Chondrocyte (in vitro differentiated cells): ENCODE measurements at places on chromosomes 12 and 14.
A peak's percentile ranks its signal among the peaks of the same experiment; 100 is the strongest.

GRCh38 chr12:104248444-104248843, 32.9 kb downstream of the TXNRD1 start:
- no peak for DNase-seq

- no peak for DNase-seq
Observed at GRCh38 chr12:24591715-24592440, 357.0 kb downstream of the BCAT1 start.

DNA sequence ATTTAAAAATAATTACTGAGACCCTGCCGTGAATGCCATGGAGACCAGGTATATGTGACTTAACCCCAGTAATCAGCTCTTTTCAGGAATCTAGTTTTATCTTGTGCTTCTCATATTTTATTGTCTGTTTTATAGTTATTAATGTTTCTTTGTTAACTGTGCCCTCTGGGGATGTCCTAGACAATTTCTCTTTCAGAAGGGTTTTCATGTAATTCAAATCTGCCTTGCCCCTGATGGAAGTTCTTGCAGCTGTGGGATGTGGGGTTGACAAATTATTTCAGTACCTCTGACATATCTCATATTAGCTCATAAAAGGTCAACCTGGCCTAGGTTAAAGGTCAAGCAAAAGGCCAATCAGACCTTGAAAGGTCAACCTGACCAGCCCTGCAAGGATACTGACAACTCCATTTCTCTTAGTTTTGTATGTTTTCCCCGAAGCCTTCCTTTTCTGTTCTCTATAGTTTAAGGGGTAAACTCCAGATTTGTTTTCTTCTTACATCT, 182.3 kb downstream of the SLC41A2 start:
- DNase-seq = no peak

DNA sequence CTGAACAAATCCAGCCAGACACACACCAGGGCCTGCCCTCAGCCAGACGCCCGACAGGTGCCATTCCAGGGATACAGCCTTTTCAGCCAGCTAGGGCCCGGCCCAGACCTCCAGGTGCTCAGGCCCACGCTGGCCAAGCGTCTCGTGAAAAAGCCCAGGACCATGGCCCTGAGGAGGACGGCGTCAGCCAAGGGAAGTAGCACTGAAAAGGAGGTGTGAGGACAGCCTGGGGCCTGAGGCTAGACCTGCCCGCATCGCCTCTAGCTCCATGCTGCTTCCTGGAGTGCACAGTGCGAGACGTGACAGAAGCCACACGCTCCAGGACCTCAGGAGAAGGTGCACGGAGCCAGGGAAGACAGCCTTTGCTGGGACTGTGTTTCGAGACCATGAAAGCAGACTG, 29.8 kb downstream of the GOLGA3 start:
- DNase-seq = no peak

DNA sequence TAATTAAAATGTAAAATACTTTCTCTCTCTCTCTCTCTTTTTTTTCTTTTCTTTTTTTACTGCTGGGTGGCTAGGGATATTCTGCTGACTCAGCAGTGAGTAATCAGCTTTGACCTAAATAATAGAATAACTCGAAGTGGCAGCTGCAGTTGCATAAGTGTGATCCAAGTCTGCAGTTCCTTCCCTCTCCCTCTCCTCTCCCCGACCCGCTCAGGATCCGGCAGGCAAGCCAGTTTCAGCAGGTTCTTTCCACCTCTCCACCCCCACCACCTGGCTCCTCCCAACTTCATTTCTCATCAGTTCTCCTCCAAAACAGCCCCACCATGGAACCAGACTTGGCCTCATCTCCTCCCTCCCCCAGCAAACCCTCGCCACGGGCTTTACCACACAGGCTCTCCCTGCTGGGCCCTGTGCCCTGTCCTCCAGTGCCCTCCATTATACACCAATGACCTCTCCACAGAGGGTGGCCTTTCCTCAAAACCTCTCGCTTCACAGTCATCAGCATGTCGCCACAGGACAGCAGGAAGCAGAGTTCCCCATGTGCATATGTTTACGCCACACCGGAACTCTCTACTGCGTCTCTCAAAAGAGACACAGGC, 22.4 kb downstream of the SLC7A8 start:
- DNase-seq = no peak

DNA sequence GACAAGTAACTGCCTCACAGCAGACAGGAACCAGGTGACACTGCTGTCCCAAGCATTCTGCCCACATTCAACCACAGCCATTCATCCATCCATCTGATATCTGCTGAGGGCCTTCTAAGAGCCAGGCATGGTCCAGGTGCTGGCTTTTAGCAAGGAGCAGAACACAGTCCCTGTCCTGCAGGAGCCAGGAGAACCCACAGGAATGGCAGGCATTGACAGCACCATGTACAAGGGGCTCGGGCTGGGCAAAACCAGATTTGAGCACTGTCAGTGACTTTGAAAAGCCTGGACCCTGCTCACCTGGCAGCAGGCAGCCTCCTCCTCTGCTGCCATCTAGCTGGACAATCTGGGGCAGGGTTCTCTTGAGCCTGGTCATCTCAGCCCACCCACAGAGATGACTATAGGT, 137.0 kb downstream of the ZFP36L1 start:
- no peak for DNase-seq

- no peak for DNase-seq
Observed at GRCh38 chr14:51228391-51228790, 11.7 kb upstream of the TMX1 start.

- DNase-seq = no peak
Observed at GRCh38 chr12:66679461-66680084, 697 bp upstream of the GRIP1 start.

DNA sequence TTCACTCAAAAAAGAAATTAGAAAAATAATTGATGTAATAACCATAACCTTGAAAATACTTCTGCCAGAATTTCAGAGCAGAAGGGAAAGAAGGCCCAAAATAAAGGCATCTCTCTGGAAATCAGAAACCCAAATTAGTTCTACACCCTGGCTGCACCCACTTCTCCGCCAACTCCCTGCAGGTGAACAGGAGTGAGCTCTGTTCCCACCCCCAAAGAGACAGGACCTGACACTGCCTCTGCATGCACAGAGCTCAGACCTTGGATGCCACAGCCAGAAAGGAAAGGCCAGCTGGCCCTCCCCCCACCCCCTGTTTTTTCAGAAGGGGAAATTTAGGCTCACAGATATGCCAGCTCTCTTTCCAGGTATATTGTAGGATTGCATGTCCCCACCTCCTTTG, 228.2 kb downstream of the BCL11B start:
- no peak for DNase-seq

DNA sequence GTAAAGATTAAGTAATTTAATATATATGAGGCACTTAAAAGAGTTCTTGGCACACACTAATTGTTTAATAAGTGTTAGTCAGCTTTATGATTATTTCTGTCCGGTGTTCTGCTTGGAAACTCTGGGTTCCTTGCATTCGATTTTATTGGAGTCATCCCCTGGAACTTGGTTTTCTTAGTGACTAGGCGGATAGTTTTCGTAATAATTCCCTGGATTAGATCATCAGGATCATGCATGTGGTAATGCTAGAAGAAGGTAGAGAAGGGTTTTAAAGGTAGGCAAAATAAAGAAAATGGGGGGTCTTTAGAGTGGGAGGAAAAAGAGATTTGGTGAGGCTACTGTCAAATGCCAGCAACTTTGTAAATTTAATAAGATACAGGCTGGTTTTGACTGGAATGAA, 88.4 kb downstream of the MYF5 start:
- no peak for DNase-seq

GRCh38 chr12:65121049-65121955, at the start of gene WIF1:
TSS of gene WIF1 (minus strand) at chr12:65121305. CDS start at chr12:65121191, 114 bp downstream.
- peak; percentile 83 for DNase-seq

DNA sequence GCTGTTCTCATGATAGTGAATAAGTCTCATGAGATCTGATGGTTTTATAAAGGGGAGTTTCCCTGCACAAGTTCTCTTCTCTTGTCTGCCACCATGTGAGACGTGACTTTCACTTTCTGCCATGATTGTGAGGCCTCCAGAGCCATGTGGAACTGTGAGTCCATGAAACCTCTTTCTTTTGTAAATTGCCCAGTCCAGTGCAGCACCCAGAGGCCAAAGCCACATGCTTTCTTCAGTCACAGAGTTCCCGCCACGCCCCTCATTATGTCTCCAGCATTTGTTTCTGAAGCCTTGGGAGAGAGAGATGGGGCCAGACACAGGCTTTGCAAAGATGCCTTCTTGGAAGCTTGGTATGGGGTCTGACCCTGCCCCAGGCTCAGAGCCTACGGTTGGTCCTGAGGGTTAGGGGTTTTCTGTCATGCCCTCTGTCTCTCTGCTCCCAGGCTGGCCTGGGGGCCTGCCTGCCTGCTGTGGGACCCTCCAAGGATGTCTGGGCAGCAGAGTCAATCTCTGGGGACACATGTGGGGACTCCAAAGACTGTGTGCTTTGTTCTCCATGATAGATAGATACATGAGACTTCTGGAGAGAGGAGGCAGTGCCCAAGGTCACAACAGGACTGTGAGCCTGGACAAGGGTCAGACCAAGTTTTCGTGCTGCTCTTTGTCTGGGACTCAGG, 114.1 kb upstream of the PRMT8 start:
- DNase-seq = no peak

DNA sequence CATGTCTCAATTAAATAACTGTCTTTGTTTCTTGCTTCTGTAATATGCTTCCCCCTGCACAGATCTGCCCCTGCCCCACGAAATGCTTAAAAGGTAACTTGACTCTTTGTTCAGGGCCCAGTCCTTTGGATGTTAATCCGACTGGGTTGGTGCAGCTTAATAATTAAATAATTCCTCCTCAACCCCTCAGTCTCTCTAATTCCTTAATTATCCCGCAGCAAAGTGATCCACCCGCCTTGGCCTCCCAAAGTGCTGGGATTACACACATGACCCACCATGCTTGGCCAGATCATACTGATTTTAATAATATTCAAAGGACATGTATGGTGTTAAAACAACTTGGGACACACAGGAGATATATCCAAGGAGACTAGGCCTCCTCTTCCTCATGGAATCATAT, 18.2 kb upstream of the ANAPC7 start:
- DNase-seq = no peak

DNA sequence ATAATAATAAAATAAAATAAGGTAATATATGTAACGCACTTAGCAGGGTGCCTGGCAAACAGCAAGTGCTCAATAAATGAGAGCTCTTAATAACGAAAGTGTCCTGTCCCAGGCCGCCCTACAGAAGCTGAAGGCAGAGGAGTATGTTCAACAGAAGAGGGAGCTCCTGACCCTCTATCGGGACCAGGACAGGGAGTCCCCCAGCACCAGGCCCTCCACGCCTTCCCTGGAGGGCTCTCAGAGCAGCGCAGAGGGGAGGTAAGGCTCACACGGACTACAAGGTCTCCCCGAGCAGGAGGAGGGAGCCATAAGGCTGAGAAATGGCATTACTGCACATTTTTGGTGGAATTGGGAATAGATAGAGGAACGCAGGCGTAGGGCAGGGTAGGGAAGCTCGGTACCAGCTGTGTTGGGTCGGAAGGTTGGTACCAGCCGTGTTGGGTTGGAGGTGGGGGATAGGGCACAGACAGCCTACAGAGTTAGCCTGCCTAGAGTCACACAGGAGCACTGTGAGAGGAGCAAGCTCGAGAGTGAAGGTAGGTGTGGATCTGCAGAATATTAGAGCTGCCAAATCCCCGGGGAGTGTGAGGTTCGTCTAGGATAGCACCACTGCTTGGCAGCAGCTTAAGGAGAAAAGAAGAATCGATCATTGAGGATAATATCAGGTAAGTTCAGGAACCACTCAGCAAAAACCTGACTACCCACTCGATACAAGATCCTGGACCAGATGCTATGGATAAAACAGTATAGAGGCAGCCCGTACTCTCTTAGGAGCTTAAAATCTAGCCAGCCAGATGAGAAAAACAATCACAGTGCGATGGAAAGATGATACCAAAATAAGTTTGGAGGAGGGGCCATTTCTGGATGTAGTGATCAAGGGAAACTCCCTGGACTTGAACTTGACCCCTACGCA, 15.3 kb downstream of the TNFRSF1A start:
- no peak for DNase-seq

- DNase-seq = no peak
Observed at GRCh38 chr14:77106666-77107065, 8.6 kb downstream of the CIPC start.

DNA sequence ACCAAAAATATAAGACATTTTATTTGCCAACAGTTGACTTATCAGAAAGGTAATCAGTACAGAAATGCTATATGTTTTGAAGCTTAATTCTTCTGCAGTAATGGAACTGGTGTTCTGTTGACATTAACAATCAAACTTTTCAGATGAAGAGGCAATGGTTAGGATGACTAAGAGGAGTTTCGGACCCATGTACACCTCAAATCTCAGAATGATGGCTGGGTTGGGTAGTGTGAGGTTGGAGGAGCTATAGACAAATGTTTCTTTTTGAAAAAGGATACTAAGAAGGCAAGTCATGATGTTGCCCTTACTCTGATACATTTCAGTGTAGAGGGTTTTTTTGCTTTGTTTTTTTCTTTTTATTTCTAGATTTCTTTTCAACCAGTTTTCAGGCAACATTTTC, 66.9 kb downstream of the KNTC1 start:
- DNase-seq = no peak

GRCh38 chr12:68368327-68368726, 36.2 kb upstream of the MDM1 start:
- no peak for DNase-seq

GRCh38 chr14:88296351-88296750, 26.7 kb downstream of the KCNK10 start:
- DNase-seq = no peak

- DNase-seq = no peak
Observed at GRCh38 chr14:31292937-31293616, 85.5 kb upstream of the HECTD1 start.

GRCh38 chr14:61229475-61229888, 51.7 kb downstream of the TMEM30B start:
- no peak for DNase-seq

- DNase-seq = no peak
Observed at GRCh38 chr12:56267443-56268071, 815 bp downstream of the COQ10A start.

DNA sequence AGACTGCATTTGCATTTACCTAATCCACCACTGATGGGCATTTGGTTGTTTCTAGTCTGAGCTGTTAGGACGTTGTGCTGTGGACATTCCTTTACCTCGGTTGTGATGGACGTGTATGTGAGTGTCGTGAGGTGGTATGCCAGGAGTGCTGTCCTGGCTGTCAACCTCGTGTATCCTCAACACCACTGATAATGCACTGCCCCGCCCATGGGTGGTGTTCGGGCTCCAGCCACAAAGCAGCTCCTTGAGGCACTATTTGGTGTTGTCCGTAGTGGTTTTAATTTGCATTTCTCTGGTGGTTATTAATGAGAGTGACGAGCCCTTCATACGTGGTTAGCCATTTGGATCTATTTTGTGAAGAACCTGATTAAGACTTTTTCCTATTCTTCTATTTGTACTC, 87.6 kb downstream of the PPP2R5C start:
- no peak for DNase-seq

DNA sequence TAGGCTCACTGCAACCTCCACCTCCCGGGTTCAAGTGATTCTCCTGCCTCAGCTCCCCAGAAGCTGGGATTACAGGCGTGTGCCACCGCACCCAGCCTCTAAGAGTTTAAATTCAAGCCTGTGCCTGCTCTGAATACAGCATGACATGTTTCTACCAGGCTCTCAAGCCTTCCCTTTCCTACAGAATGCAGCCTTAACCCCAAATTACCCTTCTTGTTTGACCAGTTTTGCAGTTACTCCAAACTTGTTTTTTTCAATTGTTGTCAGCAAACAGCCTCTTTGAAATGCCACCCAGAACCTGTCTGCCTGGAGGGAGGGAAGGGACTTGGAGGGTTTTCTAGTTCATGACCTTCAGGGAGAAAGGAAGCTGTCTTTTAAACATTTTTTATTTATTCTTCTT, 15.4 kb downstream of the GLTP start:
- DNase-seq = no peak
